Activated T-helper 1 cell treated with anti-CD3 and anti-CD28 coated beads, Interleukin-2, amount 50 U/mL, for 16 hours (primary cell): ENCODE measurements at places on chromosomes 6 and 20.

- DNase-seq = no peak
These were observed 166.7 kb downstream of the TTLL2 start for GRCh38 chr6:167491438-167492099.

GRCh38 chr6:155227046-155227445 lies 36.8 kb upstream of the CLDN20 start:
- DNase-seq = no peak

DNA sequence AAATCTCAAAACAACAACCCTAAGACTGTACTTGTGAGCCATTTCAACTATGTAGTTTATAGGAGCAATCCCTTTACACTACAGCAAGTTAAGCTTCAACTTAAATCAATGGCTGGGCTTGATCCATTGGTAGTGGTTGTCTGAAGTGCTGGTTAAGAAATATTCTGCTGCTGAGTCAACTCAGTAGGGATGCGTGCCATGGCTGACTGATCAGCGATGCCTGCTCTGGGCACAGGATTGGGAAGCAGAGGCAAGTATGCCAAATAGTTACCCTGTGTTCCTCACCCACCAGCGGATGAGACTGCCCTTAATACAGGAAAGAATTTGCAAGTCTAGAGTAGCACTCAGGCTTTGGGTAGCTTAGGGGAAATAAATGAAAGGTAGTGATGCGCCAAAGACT lies 41.5 kb downstream of the GCM1 start:
- DNase-seq = no peak

GRCh38 chr6:14925699-14926026 lies 320.2 kb upstream of the JARID2 start:
- no peak for DNase-seq

DNA sequence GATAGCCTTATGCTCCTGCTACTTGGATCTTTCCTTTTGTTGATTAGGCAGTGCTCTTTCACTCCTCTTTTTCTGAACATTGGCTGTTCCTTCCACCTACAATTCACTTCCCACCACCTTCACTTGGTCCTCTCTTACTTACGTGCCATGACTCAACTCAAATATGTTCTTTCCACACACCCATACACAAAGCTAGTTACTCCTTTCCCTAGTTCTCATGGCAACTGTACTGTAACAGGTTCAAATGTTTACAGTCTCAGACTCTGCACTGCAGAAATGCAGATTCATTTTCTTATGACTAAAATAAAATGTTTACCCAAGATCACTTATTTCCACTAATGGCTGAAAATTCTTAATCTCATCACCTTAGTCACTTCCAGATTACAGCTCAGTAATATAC lies 174.0 kb upstream of the TSHZ2 start:
- DNase-seq = no peak

DNA sequence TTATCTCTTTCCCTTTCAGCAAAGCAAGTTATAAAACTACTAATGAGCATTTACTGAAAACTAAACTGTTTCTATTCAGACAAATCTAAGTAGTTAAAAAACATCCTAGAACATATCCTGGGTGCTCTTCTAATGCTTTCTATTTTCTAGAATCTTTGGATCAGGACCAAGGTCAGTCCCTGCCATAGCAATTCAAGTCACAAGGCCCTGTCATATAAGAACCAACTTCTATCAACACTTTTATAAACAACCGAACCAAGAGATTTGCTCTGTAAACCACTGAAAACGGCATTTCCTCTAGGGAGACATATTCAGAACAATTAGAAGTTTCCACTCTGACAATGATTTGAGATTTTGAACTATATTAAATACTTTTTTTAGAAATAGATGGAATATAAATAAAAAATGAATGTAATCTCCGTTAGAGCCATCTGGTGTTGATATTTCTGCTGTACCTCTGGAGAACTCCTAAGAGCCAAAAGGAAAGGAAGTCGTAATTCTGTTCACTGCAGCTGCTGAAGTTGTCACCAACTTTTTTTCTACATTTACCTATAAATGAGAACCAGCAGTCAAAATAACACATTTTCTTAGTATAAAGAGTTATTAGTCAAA lies 51.4 kb upstream of the LGSN start:
- no peak for DNase-seq

- no peak for DNase-seq
These were observed 196.5 kb upstream of the THBS2 start for GRCh38 chr6:169450097-169450496.

DNA sequence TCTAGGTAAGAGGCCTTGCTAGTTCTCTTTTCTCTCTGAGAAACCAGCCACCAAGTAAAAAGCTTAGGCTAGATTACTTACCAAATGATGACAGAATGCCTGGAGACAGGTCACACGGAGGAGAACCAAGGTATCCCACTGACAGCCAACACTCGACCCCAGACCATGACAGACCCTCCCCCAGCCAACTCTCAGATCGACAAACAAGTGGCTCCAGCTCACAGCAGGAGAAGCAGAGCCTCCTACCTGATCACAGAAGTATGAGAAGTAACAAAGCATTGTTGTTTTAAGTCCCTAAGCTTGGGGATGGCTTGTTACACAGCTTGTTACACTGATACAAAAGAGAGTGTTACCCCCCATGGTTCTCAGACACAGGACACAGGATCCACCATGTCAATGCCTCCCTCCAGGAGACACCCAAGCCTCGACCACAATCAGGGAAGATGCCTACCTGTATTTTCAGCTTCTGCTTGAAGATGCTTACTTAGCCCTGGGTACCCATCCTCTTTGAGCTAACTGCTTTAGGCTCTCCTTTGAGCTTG lies 423.8 kb upstream of the JARID2 start:
- no peak for DNase-seq

GRCh38 chr20:53706008-53706465 lies 112.4 kb upstream of the ZNF217 start:
- DNase-seq = no peak

- no peak for DNase-seq
These were observed 11.9 kb upstream of the RBBP8NL start for GRCh38 chr20:62439218-62439617.

GRCh38 chr6:75491291-75491690 lies 2.3 kb downstream of the FILIP1 start:
- DNase-seq = no peak

- no peak for DNase-seq
These were observed 434.0 kb upstream of the JARID2 start for GRCh38 chr6:14811775-14812428.

DNA sequence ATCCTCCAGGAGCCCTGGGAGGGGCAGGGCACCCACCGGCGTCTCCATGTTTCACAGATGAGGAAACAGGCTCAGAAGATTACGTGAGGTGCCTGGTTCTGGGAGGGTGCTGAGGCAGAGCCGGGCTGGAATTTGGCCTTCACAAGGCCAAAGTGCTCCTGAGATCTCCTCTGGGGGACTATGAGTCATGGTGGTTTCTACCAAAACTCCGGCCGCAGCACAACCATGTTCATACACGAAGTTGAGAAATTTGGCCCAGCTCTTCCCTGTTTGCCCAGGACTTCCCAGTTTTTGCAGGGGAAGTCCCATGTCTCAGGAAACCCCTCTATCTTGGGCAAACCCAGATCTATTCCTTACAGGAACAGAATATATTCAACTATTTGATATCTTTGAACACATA lies 172.9 kb upstream of the CDYL start:
- no peak for DNase-seq

DNA sequence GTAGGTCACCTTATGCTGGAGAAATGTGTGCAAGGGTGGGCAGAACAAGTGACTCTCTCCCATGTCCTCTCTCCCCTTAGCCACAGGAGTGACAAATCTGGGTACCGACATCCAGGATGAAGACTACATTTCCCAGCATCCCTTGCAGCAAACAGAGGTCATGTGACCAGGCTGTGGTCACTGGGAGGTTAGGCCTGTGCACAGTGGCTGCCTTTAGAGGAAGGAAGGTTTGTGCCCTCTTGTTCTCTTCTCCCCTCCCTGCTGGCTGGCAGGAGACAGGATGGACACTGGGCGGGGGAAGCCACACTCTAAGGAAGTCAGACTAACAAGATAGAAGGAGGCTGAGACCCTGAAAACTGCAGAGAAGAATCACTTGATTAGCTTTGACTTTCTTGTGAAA lies 360.2 kb downstream of the PREX1 start:
- DNase-seq = no peak

- DNase-seq = no peak
These were observed 146.5 kb downstream of the ZDHHC14 start for GRCh38 chr6:157527471-157527907.

DNA sequence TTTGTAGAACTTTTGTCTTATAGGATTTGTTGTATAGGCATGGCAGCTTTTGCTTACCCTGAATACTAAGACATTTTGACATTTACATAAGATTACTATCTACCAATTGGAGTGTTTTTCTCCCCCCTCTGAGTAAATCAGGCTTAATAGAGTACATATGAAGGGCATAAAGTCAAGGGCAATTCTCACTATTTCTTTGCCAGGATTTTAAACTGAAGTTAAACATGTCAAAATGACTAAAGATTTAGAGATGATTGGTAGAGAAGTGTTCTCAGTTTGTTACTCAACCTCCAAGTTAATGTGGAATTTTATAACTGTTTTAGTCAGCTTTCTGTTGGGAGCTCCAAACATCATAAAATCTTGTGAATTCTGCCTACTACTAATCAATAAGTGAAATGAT lies 157.8 kb downstream of the CDKAL1 start:
- DNase-seq = no peak

DNA sequence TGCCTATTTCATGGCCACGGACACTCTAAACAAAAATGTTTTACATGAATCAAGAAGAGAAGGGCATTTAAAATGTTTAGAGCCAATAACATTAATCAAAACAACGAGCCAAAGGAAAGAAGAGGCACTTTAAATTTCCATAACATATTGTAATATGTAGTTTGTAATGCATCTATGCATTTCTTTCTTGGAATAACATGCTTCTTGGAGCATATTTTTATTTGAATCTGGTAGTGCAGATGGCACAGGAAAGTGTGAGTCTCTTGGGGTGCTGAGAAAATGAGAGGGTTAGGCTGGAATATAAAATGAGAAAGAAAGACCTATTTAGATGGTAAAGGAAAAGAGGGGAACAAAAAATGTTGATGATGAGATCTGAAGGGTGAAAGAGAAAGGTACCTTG lies 305.4 kb downstream of the BTBD3 start:
- no peak for DNase-seq

DNA sequence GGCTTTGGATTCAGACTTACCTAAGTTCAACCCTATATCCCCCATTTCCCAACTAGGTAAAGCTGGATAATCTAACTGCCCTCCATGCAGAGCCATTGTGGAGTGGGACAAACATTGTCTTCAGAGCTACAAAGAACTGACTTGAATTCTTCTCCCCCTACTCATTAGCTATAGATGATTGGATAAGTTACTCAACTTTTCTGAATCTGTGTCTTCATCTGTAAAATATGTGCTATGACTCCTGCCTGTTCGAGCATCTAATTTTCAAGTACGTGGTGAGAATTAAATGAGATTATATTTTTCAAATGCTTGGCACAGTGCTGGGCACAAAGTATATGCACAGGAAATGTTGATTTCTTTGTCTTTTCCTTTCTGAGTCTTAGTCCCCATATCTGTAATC lies 240.3 kb upstream of the TCF21 start:
- no peak for DNase-seq

DNA sequence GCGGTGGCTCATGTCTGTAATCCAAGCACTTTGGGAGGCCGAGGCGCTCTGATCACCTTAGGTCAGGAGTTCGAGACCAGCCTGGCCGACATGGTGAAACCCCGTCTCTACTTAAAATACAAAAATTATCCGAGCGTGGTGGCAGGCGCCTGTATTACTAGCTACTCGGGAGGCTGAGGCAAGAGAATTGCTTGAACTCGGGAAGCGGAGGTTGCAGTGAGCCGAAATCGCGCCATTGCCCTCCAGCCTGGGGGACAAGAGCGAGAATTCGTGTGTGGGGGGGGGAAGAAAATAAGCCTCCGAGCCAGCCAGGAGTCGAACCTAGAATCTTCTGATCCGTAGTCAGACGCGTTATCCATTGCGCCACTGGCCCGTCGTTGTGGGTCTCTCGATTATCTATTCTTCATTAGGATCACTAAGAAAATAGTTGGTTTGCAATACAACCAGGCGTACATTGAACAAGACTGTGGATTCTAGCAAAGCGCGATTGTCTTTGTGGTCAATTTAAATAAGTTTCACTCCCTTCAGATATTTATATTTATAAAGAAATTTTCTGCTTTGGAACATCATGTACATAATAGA lies 33.9 kb upstream of the PRSS16 start:
- no peak for DNase-seq

- DNase-seq = no peak
These were observed 20.2 kb upstream of the RALGAPA2 start for GRCh38 chr20:20732641-20733040.

GRCh38 chr6:11062083-11062482 lies 18.0 kb upstream of the ELOVL2 start:
- DNase-seq = no peak

DNA sequence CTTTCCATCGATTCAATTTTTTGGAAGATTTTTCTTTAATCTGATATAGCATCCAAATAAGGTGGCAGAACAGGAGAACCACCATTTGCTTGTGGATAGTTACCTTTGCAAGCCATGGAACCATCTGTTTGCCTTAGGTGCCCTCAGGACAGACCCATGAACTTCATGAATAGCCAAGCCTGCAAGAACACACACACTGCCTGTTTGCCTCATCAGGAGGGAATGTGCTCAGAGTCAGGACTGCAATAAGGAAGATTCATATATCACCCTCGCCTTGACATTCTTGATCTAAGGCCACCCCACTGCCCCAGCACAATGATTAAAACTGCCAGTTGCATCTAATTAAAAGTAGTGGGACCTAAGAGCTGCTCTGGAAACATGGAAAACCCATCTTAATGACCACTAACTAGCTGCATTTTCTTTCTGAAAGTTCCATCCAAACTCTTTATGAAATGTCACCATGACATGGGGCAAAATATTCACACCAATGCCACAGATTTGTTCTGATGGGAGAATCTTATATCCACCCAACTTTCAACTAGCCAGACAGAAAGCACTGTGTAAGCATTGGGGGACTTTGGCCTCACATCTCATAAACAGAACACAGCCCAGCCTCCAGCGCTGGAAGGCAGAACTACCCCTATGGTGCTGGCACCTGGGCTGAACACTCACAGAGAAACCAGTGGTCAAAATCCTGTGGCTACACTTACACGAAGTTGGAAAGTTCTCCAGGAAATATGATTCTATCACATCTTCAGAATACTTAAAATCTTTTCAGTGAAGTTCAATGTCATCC lies 48.3 kb downstream of the TBXT start:
- no peak for DNase-seq

GRCh38 chr20:31953556-31954148 lies 1.8 kb upstream of the PDRG1 start:
- no peak for DNase-seq

- DNase-seq = no peak
These were observed 301 bp downstream of the PPP1R3D start for GRCh38 chr20:59939879-59940128.

- DNase-seq = no peak
These were observed 5.6 kb upstream of the UQCC2 start for GRCh38 chr6:33716890-33717632.

DNA sequence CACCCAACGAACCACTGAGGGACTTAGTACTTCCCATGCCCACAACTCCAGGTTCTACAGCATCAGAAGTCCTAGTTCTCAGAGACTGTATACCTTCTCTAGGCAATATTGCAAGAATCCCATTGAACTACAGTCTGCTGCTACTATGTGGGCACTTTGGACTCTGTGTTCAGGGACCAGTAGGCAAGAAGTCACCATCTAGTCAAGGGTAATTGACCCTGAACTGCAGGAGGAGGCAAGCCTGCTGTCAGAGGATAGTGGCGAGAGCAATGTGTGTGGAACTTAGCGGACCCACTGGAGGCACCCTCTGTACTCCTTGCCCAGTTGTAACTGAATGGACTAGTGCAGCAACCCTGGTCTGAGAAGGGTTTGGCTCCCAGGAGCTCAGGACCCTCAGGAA lies 15.7 kb downstream of the HEBP2 start:
- no peak for DNase-seq

- no peak for DNase-seq
These were observed 115.3 kb upstream of the EDN1 start for GRCh38 chr6:12174878-12175277.
